HuH-7.5 (cell line): ENCODE measurements at places on chromosomes 2 and 18.

- DNase-seq: no peak
Measured at GRCh38 chr18:13437796-13438506, 219.4 kb downstream of the LDLRAD4 start.

DNA sequence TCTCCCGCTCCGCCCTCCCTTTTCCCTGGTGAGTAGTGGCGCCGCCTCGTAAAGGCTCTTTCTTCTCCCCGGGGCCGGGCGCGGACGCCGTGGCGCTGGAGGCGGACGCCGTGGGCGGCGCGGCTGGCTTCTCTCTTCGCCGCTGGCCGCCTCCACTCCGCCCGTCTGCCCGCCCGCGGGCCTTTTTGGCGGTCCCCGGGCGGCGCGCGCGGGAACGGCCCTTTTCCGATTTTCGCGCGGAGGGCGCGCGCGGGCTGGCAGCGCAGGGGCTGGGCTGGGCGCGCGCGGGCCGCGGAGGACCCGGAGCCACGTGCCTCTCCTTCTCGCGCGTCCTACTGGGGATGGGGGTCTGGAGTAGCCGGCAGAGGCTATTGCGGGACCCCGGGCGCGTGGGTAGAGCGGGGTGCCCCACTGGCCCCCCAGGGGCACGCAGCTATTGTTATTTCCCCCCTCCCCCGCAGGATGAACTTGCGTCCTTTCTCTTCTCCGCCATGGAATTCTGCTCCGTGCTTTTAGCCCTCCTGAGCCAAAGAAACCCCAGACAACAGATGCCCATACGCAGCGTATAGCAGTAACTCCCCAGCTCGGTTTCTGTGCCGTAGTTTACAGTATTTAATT is 472 bp downstream of the SLC20A1 start:
- DNase-seq: no peak

- no peak for DNase-seq
Measured at GRCh38 chr2:231931481-231931915, 5.3 kb upstream of the NPPC start.

GRCh38 chr2:134336352-134336751 is 82.5 kb downstream of the MGAT5 start:
- DNase-seq: no peak

DNA sequence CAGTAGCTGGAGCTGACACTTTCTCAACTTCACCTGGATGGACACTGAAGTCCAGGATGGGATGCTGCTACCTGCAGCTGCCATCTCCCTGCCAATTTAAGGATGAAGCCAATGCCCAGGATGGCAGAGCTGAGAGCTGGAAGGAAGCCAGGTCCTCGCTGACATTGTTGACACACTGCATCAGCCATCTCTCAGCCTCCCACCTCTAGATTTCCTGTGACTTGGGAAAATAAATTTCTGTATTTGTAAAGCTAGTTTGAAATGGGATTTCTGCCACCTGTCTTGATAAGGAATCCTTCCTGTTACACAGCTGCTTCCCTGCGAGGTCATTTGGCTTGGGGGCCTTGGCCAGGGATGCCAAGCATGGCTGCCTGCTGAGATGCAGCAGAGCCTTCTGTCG is 43.5 kb downstream of the KCTD1 start:
- no peak for DNase-seq

- no peak for DNase-seq
Measured at GRCh38 chr2:15563227-15564100, 2.3 kb upstream of the NBAS start.

DNA sequence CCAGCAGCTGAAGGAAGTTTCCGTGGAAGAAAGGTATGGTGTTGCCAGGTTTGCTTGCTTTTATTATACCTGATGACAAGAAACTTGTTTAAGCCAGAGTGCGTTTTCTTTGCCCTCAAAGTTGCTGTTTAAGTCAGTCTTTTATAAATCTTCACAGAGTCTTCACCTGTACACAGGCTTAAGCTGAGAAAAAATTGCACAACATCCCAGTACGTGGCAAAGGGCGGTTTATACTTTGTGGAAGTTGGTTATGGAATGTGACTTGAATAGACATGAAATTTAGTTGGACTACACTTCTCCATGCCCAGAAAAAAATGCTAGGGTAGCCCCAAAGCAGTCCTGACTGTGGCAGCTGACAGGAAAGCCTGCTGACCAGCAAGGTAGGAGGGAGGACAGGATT is 121.5 kb downstream of the RTN4 start:
- DNase-seq: no peak

DNA sequence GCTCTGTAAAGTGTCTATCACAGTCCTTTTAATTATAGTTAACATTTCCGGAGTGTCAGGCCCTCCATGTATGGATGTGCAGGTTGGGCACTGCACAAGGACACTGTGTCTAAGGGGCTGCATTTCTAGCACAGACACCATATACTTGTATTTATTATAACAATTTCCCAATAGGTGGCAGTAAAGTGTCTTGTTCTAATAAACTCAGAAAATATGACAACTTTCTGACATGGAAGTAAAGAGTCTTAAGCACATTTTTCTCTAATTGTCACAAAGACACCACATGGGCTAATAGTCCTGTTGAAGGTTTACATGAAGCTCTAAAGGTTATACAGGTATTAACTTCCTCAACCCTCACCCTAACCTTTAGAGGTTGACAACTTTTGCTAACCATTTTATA is 156.6 kb downstream of the DYSF start:
- DNase-seq: peak; percentile 59

DNA sequence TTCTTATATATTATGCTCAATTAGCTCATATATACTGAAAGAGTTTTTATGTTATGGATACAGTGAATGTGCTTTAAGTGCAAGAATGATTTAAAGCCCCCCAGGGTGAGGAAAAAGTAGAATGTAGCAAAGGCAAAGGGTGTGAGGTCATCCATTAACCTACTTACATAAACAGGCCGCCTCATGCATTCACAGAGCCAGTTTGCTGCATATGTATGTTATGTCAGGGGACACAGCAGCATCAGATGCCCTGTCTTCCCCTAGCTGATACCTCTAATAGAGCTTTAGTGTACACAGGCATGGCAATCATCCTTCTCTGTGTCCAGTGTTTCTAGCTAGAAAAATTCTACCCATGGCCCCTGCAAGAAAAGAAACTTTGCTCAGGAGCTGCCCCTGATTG is 187.8 kb upstream of the FSHR start:
- DNase-seq: no peak

DNA sequence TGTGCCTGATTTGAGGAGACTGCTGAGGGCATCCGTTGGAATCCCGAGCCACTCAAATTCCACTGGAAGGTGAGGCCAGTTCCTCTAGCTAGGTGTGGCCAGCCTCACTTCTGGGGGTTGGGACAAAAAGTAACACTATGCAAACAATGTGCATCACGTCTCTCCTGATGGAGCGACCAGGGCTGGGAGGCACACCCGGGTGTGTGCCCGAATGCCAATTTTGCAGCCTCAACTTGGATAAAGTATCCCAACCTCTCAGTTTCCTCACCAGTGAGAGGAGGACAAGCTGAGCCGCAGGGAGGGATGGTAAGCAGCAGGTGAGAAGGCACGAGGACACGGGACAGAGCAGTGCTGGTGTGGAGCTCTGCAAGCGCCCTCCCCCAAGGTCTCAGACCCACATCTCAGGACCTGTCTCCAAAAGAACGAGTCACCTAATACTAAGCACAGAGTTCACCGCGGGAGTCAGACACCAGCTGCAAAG is 218.3 kb downstream of the HAUS1 start:
- DNase-seq: no peak

- no peak for DNase-seq
Measured at GRCh38 chr2:226023383-226023782, 623.9 kb downstream of the NYAP2 start.

DNA sequence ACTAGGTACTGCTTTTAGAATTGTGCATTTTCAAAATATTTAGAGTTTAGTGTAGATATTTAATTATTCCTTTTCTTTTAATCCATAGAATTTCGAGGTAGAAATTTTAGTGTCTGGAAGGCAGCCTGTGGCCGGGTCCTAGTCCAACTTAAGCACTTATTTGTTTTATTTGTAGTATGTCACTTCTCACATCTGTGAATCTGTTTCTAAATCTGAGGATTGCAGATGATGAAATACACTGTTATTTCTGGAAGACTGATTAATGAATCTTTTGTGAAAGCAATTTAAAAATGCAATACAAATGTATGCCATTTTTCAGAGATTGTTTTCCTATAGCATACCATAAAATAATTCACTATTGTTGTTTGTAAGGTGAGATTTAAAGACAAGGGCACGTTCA is 483.9 kb upstream of the TRIB2 start:
- DNase-seq: no peak

GRCh38 chr18:46688853-46689525 is 32.0 kb upstream of the LOXHD1 start:
- DNase-seq: no peak

GRCh38 chr2:100143286-100143685 is 896 bp upstream of the AFF3 start:
- DNase-seq: no peak

GRCh38 chr18:36589857-36590543 is 238.8 kb downstream of the TPGS2 start:
- no peak for DNase-seq

DNA sequence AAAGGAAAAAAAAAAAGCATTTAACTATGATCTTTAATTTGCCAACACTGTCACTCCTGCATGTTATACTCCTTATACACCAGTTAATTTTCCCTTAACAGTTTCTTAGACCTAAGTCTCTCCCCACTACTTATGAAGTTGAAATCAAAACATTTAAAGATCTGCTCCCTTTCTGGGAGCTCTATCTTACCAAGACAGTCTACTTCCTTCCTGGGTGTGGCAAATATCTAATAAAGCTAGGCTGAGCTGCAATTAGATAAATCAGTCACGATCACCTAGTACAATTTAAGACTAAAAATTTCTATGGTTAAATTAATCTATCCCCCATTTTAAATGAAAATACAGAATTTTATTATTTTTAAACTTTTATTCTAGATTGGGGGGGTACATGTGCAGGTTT is 33.4 kb downstream of the PUM2 start:
- no peak for DNase-seq

GRCh38 chr2:23293063-23293462 is 91.9 kb upstream of the KLHL29 start:
- DNase-seq: no peak

GRCh38 chr2:161165811-161166210 is 5.6 kb downstream of the TANK start:
- no peak for DNase-seq

GRCh38 chr18:43578211-43578610 is 300.9 kb upstream of the SYT4 start:
- DNase-seq: no peak

GRCh38 chr2:120541553-120541932 is 194.1 kb upstream of the GLI2 start:
- DNase-seq: no peak

DNA sequence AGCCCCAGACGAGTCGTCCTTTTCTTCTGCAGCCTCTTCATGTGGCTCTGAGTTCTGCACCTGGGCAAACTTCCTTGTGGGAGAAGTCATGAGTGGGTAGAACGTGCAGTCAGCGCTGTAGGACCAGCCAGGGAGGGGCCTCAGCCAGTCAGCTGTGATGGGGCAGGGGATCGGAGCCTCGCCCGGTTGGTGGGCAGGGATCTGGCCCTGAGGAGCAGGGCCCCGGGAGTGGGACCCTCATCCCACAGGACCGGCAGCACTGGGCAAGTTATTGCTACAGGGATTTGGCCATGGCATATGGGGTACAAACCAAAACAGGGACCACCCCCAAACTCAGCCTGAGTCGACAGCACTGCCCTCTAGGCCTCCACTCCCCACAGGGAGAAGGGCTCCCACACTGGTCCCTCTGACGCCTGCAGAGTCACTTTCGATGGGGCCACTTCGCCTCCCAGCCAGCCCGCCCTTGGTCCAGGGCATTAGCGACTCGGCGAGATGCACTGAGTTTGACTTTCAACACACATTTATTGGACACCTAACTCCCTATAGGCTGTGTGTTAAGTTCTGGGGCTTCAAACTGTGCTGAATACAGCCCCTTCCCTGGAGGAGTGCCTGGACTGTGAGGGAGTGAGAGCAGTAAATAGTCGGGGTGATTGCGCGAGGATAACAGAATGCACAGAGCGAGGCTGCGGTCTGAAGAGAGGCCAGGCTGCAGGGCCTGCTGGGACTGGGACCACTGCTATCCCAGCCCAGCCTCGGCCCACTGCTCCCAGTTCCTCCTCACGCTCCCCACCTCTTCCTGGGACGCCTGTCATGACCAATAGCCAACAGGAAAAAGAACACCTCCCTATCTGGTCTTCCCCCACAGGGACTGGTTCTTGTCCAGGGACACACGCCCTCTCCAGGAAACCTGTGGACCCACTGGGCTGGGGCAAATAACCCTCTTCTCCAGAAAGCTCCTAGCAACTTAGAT is 55.9 kb downstream of the SDC1 start:
- no peak for DNase-seq

GRCh38 chr18:76620321-76621170 is 125.5 kb upstream of the ZNF516 start:
- DNase-seq: peak; percentile 45

- no peak for DNase-seq
Measured at GRCh38 chr2:21443494-21444105, 319.8 kb downstream of the TDRD15 start.

GRCh38 chr2:181789827-181790448 is 101.6 kb upstream of the ITPRID2 start:
- DNase-seq: no peak

- no peak for DNase-seq
Measured at GRCh38 chr2:64467096-64467843, 13.3 kb downstream of the LGALSL start.

DNA sequence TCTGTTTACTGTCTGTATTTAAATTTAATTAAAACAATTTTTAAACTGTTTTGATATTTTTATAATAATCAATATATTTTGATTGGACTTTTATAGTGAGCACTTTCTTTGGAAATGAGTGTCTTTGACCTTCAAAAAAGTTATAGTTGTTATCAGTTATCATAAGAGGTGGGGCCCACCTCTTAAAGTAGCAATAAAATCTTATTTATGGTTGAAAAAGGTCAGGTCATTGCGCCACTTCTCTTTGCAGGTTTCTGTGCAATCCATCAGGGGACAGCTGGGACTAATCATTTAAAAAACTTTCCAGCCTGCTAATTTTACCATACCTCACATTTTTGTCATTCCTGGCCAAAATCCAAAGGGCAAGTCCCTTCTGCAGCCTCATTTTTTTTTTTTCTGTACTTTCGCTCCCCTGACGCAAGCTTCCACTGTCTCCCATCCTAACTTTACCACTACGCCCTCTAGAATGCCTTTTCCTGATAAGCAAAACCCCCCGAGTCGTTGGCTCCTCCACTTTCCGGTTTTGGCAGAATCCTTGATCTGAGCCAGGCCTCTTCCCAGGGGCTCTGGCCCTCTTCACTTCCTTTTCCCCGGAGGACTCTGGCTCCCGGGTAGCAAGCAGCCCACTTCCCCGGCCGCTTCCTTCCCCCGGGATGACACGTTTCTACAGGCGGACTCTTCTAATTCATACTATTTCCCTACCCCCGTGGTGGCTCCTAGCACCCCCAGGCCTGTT is 1.1 kb upstream of the SEH1L start:
- peak; percentile 49 for DNase-seq

GRCh38 chr2:48190230-48190629 is 283.9 kb upstream of the FBXO11 start:
- DNase-seq: no peak

- no peak for DNase-seq
Measured at GRCh38 chr18:10401521-10401920, 52.9 kb upstream of the APCDD1 start.
